Right atrium auricular region (tissue), 2 donors: ENCODE measurements at places on chromosomes 11 and 22.

GRCh38 chr11:65485920-65486219 lies 13.0 kb upstream of the MALAT1 start:
- no peak for DNase-seq

DNA sequence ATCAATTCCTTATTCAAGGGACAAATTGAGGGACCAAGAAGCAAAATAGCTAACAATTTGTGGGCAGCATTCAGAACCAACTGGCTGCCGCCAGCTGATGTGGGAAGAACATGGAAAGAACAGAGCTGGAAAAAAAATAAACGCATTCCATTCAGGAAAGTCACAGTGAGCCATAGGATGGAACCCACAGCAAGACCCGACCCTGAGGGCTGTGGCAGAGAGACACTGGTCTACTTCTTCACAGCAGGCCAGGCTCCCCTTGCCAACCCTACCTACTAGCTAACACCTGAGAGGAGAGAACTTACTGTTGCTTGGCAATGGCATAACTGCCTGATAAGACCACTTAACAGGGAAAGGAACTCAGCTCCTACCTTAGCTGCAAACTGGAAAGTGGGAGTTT lies 123.5 kb upstream of the APOA1 start:
- DNase-seq: no peak

DNA sequence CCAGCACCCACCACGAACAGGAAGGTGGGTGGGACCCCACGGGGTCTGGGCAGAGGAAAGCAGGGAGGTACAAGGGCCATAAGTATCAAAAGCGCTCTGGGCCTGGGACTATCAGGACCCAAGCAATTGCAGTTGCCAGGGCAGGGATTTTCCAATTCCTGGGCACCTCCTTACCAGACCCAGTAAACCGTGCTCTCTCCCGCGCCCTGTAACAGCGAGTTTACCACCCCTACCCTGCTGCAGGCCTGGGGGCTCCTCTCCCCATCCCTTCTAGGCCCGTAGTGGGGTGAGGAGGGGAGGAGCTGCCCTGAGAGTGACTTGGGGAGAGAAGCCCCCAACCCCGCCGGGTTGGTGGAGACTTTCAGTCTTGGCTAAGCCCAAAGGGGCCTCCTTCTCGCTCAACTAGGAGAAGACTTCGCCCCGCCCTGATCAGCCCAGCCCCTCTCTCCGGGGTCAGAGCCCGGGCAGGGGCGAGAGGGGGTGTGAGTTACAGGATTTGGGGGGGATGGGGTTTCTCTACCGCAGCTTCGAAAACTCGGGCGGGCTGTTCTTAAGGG lies 5.4 kb downstream of the PAX6 start:
- peak; percentile 40 for DNase-seq

DNA sequence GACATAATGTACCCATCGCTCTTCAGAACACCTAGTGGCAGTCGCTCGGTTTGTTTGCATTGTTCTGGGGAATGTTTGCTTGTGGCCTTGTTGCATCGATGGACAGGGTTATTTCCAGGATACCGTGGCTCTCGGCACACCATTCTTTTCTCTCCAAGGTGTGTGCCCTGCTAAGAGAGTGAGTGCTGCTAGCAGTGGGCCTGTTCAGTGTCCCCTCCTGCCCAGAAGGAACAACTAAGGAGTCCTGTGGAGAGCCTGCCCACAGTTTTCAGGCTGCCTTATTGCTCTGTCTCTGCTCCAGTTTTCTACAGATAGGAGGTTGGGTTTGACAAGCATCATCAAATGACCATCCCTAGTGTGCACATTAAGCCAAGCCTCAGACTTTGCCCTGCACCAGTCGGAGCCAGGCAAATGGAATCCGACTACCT lies 1.4 kb downstream of the CRY2 start:
- no peak for DNase-seq

DNA sequence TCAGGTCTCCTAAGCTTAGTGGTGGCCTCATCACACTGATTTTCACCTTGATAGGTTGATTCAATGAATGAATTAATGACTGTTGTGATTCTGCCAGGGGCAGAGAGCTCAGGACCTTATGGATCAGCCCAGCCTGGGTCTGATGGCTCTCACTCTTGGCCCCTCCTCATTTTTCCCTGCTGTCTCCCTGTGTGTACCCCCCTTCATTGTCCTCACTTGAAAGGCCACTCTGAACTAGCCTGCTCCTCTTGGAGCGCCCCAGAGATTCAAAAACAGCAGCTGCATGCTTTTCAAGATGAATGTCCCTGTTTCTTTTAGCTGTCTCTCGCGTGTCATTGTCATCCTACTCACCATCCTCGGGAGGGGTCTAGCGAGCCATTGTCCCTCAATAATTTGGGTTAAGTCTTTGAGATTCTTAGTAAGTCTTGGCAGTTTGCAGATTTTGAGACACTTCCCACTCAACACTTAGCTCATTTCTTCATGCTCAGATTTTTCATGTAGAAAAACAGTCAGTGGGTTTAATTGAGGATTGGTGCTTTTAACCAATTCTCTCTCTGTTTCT lies 42.5 kb upstream of the MICAL2 start:
- DNase-seq: no peak

DNA sequence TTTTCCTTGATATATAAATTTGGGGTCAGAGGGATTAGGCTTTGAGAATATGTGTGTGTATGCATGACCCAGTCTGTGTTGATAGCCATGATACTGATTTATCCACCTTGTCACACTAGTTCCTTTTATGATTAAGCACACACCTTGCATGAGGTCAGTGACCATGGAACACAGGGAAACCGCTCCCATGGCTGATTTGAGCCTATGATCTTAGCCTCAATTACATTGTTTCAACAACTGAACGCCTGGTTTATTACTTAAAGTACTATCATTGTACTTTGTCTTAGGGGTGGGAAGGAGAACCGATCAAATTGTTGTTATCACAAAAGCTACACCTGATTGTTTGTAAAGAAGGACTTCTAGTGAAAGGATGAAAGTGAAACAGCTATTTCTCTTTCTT lies 70.7 kb downstream of the ARFGAP2 start:
- no peak for DNase-seq

DNA sequence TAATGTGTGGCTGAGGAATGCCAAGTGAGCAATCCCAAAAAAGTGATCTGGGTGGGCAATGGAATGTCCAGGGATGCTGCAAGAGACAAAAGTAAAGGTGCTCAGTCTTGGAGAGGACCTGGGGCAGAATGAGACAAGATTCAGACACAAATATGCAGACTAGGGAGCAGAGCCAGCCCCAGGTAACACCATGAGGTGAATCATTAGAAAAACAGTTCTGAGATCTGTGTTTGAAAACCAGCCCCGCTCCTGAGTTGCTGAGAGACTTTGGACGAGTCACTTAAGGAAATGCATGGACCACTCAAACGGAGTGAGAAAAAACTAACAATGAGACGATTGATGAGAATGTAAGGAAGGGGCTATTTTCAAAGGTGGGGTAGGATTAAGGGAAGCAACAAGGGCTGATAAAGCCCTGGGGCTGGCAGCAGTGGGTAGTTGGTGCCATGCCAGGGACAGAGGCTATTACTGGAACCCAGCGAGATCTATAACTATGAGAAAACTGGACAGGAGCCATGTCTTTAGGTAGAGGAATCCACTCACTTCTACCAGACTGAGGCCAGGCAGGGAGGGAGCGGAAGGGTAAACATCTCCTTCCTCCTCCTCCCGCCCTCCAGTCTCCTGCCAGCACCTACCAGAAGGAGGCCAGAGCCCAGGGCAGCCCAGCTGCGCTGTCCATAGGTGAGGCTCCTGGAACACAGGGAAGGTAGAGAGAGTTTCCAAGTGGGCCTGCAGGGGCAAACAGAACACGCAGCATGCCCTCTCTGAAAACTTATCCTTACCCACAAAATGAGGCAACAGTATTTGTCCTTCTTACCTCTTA lies 130.4 kb upstream of the TEAD1 start:
- DNase-seq: peak; percentile 38

GRCh38 chr22:38699784-38700183 lies 959 bp downstream of the JOSD1 start:
- no peak for DNase-seq

- no peak for DNase-seq
Measured at GRCh38 chr11:27392278-27393114, 29.5 kb upstream of the CCDC34 start.

GRCh38 chr22:49849161-49850020 lies 4.3 kb upstream of the ZBED4 start:
- no peak for DNase-seq

DNA sequence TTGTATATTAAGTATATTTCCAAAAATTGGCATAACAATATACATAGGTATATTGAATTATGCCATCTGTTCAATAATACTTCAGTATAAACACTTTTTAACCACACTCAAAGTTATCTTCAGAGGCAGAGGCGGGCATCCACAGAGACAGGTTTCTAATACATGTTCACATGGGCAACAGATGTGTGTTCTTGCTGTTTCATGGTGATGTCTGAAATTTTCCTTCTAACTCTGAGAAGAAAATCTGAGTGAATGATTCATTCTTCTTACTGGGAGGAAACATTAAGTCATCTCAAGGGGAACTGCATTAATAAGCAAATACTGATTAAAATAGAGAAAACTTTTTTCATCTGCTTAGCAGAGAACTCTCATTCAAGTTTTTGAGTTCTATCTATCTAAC lies 1074.5 kb downstream of the LRRC4C start:
- DNase-seq: no peak

DNA sequence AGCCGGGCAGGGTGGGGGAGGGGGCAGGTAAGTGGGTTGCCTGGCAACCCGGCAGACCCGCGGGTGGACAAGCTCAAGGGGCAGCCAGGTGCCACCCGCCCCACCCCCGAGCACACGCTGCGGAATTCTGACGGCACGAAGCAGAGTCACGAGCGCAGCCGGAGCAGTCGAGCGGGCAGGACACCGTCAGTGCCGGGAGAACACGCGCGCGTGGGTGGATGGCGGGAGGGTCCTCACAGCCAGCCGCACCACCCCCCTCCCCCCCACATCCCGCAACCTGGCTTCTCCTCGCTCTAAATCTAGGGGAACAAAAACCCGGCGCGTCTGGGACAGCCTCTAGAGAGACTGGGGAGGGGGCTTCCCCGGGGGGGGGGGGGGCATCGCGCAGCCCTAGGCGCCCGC lies 133.1 kb upstream of the HSD17B12 start:
- DNase-seq: no peak

DNA sequence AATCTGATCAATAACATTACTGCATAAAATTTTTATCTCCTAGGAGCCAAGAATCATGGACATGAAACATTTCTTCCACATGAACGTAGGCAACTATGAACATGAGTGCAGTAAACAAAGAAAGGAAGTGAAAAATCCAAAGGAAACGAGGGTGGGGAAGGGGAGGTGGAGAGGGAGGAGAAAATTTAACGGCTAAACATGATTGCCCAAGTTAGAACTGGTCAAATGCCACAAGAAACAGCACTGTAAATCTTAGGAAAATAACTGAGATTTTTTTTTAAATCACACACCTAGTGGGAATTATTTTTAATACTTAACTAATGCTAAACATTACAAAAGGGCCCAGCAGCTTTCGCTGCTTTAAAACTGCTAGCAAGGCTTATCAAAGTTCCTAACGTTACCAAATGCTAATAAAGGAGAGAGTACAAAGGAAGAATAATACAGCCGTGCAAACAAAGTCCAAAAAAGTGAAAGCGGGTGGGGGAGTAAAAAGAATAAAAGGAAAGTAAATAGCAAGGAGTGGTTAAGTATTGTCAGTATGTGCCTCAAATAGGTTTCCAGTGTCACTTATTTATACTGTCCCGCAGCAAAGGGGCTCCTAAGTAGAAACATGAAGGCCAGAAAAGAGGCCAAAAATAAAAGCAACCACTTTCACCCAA lies 13.7 kb downstream of the NARS2 start:
- DNase-seq: no peak

- peak; percentile 88 for DNase-seq
Measured at GRCh38 chr11:6357222-6357621, 33.1 kb upstream of the SMPD1 start.

- DNase-seq: no peak
Measured at GRCh38 chr22:29478326-29479276, 1.4 kb upstream of the NEFH start.

DNA sequence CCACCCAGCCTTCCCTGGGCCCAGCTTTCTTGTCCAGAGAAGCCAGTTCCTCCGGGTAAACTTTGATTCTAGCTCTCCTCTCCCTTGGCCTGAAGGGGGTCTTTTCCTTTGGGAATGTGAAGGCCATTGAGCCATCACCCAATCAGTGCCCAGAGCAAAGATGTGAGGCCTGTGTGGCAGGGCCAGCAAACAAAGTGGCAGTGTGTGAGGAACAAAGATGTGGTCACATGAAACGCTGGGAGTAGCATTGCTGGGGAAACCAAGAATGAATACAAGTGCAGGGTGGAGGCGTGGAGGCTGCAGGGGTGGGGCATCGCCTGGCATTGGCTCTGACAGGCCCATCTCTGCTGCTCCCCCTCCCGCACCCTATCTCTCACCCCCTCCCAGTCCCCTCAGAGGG lies 91.9 kb upstream of the BID start:
- DNase-seq: no peak

- no peak for DNase-seq
Measured at GRCh38 chr11:47969401-47969800, 11.0 kb upstream of the PTPRJ start.

DNA sequence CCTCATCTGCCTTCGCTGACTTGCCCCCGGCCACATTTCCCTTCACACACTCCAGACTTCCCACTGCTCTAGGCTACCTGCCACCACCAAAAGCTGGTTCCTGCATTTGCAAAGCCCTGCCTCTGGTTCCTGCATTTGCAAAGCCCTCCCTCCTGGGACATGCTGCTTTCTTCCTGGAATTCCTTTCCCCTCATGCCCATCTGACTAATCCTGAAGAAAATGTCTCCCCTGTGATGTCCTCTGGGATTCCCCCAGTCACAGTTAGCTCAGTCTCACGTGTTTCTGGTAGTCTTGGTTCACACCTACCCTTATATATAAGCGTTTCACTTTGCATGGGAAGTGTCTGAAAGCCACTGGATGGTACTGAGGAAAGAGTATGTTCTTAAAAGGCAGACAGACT lies 206.9 kb downstream of the DBX1 start:
- no peak for DNase-seq

- no peak for DNase-seq
Measured at GRCh38 chr11:44247508-44247907, 62.4 kb downstream of the ALX4 start.
